ENCODE measurements at places on chromosomes 7 and 10. TPM values are rescaled to one million over a fixed set of nuclear protein-coding genes. Genes with fewer than 3 reads are reported as not detected.

- no peak for DNase-seq
Measured at GRCh38 chr7:50088463-50089129, 4.5 kb downstream of the ZPBP start.

The PNLIPRP1 gene
- polyA plus RNA-seq = not detected

GRCh38 chr7:2034291-2035201 lies 198.2 kb downstream of the MAD1L1 start:
- DNase-seq = no peak

The DDC gene
- 83.9 TPM for polyA plus RNA-seq

DNA sequence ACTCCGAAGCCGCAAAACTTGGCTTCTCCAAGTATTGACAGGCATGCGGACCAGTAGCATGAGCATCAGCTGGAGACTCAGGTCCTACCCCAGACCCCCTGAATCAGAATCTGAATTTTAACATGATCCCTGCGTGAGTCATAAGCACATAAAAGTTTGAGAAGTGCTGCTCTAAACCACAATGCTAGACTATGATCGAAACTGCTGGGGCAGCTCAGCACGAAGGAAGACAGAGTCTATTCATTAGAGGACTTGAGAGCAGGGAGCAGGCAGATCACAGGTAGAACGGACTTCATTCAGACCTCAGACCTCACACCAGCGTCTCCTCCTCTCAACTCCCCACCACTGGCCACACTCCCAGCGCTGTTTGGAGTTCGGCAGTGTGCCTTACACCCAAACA lies 16.9 kb downstream of the CAMK2G start:
- no peak for DNase-seq

GRCh38 chr10:71371750-71372166 lies 25.0 kb upstream of the CDH23 start:
- no peak for DNase-seq

DNA sequence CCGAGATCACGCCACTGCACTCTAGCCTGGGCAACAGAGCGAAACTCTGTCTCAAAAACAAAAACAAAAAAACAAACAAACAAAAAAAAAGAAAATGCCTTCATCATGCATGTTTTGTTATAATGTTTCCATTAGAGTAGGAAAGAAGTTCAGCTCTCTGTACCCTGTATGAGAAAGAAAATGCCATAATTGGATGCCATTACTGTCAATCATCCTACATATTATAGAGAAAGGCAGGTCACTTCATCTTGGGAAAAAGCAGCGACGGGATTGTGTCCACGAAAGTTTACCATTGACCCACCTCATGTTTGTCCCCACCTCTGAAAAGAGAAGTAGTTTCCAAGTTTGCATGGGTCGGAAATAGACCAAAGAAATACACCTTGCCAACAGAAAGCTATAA lies 33.8 kb downstream of the SEC61G start:
- no peak for DNase-seq

The IGF2BP3 gene
- polyA plus RNA-seq = 64.6 TPM

GRCh38 chr7:40755438-40755837 lies 620.6 kb downstream of the SUGCT start:
- no peak for DNase-seq

The TYW1B gene
- 3.1 TPM for polyA plus RNA-seq

The BICC1 gene
- 83.0 TPM for polyA plus RNA-seq

- no peak for DNase-seq
Measured at GRCh38 chr7:45060295-45060694, 28.5 kb downstream of the NACAD start.

- DNase-seq = no peak
Measured at GRCh38 chr7:148973256-148973655, 55.0 kb downstream of the PDIA4 start.

- no peak for DNase-seq
Measured at GRCh38 chr7:7921830-7922229, 46.8 kb upstream of the GLCCI1 start.

The FAM237B gene
- 0.37 TPM for polyA plus RNA-seq

The C10orf143 gene
- 7.5 TPM for polyA plus RNA-seq

DNA sequence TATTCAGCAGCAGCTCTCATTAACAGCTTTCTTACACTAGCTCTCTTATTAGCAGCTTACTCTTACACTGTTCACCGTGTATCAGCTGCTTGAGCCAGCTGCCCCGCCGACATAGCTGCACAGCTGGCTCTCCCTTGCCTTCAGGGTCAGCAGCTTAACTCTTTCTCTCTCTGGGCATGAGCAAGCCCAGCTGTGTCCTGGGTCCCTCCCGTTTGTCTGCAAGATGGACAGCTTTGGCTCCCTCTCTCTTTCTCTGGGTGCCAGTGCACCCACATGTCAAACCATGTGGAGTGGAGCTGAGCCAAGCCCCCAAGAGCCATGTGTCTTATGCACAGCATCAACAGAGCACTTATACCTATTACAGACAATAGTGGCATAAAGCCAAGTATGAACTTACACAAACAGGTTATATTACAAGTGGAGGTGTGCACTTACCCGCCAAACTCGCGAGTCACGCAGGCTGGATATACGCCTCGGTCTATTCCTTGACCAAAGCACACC lies 35.7 kb upstream of the MTPAP start:
- DNase-seq = no peak

DNA sequence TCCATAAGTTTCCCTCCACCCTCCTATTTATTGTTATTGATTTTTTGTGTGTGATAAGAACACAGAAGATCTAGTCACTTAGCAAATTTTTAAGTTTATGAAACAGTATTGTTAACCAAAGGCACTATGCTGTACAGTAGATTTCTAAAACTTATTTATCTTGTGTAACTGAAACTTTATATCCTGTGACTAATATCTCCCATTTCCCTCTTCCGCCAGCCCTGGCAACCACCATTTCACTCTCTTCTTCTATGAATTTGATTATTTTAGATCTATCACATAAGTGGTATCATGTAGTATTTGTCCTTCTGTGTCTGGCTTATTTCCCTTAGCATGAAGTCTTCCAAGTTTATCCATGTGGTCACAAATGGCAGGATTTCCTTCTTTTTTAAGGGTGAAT lies 144.3 kb upstream of the INHBA start:
- no peak for DNase-seq

DNA sequence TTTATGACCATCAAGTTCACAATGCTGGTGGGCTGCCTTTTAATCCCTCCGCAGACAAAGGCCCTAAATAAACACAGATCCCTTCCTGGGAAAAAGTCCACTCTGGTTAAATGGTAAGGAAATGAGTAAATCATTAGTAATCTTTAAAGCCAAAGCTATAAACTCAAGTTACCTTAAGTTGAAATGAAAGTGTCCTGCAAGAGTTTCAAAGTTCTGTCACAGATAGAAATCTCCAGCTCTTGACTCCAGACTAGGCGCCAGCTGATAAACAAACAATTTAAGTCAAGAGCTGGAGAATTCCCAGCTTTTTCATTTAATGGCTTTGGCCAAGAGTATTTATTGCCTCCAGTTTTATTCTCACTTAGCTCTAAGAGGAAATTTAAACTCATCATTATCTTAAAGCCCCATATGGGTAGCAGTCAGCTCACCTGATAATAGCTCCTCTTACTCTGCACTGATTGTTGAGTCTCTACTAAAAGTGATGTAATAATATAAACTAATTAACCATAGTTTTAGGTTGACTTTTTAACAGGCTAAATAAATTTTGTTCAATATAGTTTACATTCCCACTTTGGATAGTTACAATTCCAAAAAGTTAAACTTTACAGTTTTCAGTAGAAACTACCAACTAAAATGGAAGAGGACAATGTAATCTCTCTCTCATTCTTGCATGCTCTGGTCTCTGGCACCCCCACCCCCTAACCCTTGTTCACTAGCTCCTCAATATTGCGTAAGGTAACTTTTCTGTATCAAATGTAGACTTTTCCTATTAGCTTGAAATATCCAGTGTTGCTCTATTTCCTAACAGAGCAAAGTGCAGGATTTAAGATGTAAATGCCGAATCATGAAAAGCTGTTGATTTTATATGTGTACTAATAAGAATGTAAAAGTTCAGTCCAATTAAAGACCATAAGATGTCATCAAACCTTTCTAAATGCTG lies 56.1 kb downstream of the HIBADH start:
- no peak for DNase-seq

DNA sequence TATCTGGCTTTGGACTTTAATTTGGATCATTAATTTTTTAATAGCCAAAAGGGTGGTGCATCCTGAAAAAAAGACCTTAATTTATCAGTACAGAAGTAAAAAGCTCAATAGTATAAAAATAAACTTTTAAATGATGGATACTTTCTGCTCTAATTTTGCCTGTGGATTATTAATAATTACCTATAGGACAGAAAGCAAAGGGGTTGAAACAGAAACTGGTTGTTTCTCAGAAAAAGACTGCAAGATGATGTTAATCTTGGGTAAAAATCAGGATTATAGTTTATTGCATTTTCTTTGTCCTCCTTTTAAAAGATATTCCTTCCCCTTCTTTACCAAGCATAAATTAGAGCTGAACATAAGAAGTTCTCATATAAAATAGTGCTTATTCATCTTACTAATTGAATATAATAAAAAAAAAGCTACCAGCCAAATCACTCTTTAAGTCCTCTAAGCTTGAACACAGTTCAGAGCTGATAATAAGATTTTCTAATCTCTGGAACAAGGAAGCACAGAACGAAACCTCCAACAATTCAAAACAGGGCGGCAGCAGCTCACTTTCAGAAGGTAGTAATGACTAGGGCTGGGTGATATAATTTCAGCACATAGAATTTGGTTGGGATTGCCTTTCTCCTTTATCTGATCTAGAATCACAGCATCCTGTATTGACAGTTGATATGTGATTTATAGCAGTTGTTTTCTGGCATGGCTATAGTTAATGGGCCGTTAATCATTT lies 8.1 kb upstream of the GPR85 start:
- DNase-seq = no peak

DNA sequence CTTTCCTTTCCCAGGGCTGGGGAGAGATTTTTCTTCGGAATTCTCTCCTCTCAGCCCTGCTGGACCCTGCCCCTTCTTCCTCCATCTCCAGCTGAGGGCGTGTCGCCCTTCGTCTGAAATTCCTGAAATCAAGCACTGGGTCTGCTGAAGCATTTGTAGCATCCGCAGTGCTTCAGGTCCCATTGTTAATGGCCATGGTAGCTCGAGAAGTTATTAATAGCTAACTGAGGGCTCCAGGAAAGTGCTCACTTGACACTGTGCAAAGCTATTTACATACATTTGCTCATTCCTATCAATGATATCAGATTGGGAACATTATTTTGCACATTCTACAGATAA lies 515 bp downstream of the FAM149B1 start:
- DNase-seq = no peak

DNA sequence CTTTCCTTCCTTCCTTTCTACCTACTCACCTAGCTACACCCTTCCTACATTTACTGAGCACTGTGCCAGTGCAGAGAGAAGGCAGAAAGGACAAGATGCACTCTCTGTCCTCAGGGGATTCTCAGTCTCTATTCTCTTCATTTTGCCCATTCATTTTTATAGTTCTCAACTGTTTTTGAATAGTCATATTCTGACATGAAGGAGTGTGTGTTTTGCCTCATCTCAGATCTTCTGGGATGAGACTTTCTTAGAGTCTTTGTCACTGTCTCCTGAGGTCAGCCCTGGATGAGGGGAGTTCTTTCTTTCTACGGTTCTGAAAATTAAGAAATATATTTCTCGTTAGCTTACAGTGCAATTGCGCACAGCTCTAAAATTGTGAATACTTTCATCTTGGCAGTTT lies 21.3 kb downstream of the CLCN1 start:
- no peak for DNase-seq

The EFCAB10 gene
- 1.6 TPM for polyA plus RNA-seq

The MMD2 gene
- polyA plus RNA-seq = not detected

- no peak for DNase-seq
Measured at GRCh38 chr10:77381750-77382149, 255.9 kb downstream of the KCNMA1 start.
